A549 treated with RU486 at 1 μM for 4 hours (cell line): ENCODE measurements at places on chromosomes 2 and 18. TPM values are rescaled to one million over a fixed set of nuclear protein-coding genes. Genes with fewer than 3 reads are reported as not detected.

GALM gene
- total RNA-seq = 17.5 to 21.1 TPM (median 17.7 TPM) in 5 replicates

DYSF gene
- total RNA-seq = 0.56 to 0.81 TPM (median 0.67 TPM) in 5 replicates

ASTL gene
- total RNA-seq = not detected in 5 replicates

INPP5D gene
- 0.43 to 1.4 TPM (median 0.51 TPM) in 5 replicates for total RNA-seq

PLEKHM3 gene
- 2.5 to 3.5 TPM (median 3.2 TPM) in 5 replicates for total RNA-seq

NBEAL1 gene
- 3.0 to 6.0 TPM (median 3.9 TPM) in 5 replicates for total RNA-seq

CAPN14 gene
- 0.03 to 0.07 TPM (median 0.05 TPM) in 3 of 5 replicates, not detected in the others for total RNA-seq

TNS1 gene
- total RNA-seq = 5.3 to 13.3 TPM (median 9.4 TPM) in 5 replicates

COLEC11 gene
- 0.39 to 0.76 TPM (median 0.60 TPM) in 5 replicates for total RNA-seq

TTN gene
- total RNA-seq = under 0.01 TPM in 5 replicates

ERBB4 gene
- total RNA-seq = not detected in 5 replicates

TRMT61B gene
- total RNA-seq = 11.9 to 18.8 TPM (median 16.4 TPM) in 5 replicates

PLEKHB2 gene
- total RNA-seq = 57.0 to 83.1 TPM (median 75.3 TPM) in 5 replicates

FAM110C gene
- total RNA-seq = 0.06 to 0.30 TPM (median 0.16 TPM) in 5 replicates

CREB1 gene
- 17.6 to 30.7 TPM (median 25.7 TPM) in 5 replicates for total RNA-seq

CRYGC gene
- not detected in 5 replicates for total RNA-seq

NCKAP5 gene
- 0.90 to 2.4 TPM (median 0.96 TPM) in 5 replicates for total RNA-seq

HOXD13 gene
- total RNA-seq = 0.15 to 0.29 TPM (median 0.16 TPM) in 5 replicates

ARHGAP28 gene
- total RNA-seq = 0.05 to 0.48 TPM (median 0.08 TPM) in 3 of 5 replicates, not detected in the others

TTC32 gene
- total RNA-seq = 7.0 to 15.6 TPM (median 12.8 TPM) in 5 replicates

NAT8 gene
- total RNA-seq = not detected in 5 replicates

DSG1 gene
- total RNA-seq = not detected in 5 replicates

PDE6D gene
- total RNA-seq = 18.1 to 23.6 TPM (median 22.0 TPM) in 5 replicates

CCDC74B gene
- 5.4 to 7.8 TPM (median 6.5 TPM) in 5 replicates for total RNA-seq

STARD6 gene
- not detected in 5 replicates for total RNA-seq

FOXD4L1 gene
- total RNA-seq = 0.21 to 0.58 TPM (median 0.28 TPM) in 5 replicates

RGPD4 gene
- total RNA-seq = 0.05 to 0.10 TPM (median 0.06 TPM) in 4 of 5 replicates, not detected in the other

SKA1 gene
- total RNA-seq = 10.4 to 14.0 TPM (median 12.1 TPM) in 5 replicates
